ENCODE measurements at places on chromosomes 3 and 15. TPM values are rescaled to one million over a fixed set of nuclear protein-coding genes. Genes with fewer than 3 reads are reported as not detected.

QTRT2 gene
- 24.6 TPM for polyA plus RNA-seq

- DNase-seq = no peak
Observed at GRCh38 chr15:57355259-57355658, 21.0 kb upstream of the CGNL1 start.

DNA sequence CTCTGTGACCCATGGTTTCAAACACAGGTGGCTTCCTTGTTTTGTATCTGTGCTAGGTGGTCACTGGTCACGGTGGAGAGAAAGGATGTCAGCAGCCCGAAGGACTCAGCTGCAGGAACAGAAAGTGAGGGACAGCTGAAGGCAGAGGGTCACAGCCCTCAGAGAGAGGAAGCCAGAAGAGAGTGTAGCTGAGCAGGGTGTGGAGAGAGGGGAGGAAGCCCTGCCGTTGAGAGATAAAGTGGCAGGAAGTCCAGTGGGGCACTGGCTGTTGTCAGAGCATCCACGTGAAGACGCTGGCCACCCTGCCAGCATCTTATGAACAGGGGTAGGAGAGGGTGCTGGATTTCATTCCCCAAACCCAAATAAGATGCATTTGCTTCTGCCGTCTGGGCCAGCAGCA lies 36.9 kb downstream of the LIMD1 start:
- no peak for DNase-seq

RHCG gene
- polyA plus RNA-seq = 3.3 TPM

HIGD2B gene
- polyA plus RNA-seq = not detected

GOLGA6B gene
- 0.53 TPM for polyA plus RNA-seq

GPR15 gene
- polyA plus RNA-seq = not detected

- DNase-seq = no peak
Observed at GRCh38 chr3:185311991-185312390, 50.9 kb upstream of the MAP3K13 start.

DNA sequence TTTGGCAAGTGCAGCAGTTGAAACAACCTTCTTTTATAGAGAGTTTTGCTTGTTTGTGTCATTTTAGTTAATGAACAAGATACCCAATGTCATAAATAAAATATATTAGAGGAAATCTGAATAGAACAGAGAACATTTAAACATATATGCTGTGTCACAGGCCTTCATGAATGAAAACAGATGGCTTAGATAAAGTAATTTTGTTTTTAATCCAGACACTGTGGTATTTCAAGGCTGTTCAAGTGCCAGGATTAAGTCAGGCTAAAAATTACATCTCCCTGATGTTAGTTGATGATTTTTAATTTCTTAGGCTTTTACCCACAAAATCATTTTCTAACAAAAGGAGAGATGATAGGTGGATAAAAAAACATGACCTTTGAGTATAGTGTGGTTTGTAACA lies 4.9 kb upstream of the ACKR4 start:
- DNase-seq = no peak

- no peak for DNase-seq
Observed at GRCh38 chr15:81270781-81271491, 53.0 kb downstream of the STARD5 start.

DNA sequence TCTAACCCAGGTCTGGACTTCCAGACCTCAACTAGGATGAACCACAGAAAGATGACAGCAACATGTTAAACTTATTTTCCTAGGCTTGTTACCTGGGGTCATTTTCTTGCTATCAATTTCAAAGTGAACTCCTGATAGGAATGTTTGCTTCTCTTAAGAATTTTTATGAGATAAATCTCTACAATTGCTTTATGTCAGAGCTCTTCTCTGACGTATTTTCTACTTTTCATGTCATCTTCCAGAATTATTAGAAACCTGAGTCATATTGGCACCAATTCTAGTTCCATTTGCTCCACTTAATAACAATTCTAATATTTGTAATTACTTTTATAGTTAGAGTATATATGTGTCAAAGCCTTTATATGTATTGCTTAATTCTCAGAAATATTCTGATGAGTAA lies 2.1 kb upstream of the IGSF10 start:
- DNase-seq = no peak

DNA sequence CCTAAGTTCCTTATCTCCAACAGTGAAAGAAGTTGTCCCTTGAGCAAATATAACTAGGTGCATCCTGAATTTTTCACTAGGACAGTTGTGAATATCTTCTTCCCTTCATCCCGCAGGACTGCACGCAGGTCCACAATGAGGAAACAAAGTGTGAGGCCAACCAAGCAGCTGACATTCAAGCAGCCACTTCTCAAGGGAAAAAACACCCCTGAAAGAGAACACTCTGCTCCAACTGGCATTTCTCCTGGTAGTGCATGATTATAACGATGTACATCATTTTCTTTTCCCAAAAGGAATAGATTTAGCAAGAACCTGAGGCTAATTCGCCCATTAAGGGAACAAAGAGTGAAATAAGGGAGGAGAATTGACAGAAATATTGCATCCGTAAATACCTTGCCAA lies 74.5 kb downstream of the ANXA2 start:
- no peak for DNase-seq
